SW480 (cell line): ENCODE measurements at places on chromosomes 12 and 14.

DNA sequence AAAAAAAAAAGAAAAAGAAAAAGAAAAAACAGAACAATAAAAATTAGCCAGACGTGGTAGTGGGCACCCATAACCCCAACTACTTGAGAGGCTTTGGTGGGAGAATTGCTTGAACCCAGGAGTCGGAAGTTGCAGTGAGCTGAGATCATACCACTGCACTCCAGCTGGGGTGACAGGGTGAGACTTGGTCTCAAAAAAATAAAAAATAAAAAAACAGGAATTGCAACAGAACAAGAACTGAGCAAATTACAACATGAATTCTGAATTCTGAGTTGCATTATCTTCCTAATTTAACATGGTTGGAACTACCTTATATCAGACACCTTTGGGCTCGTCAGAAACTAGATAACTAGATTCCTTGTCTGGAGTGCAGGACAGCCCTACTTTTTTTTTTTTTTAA, 53.3 kb upstream of the NR2C1 start:
- no peak for DNase-seq

- no peak for DNase-seq
Measured at GRCh38 chr12:95614390-95614982, 63.2 kb upstream of the USP44 start.

- peak; percentile 94 for DNase-seq
Measured at GRCh38 chr12:54301428-54302048, 723 bp upstream of the NFE2 start.

GRCh38 chr14:55383541-55384140, 28.0 kb downstream of the ATG14 start:
- DNase-seq: no peak

DNA sequence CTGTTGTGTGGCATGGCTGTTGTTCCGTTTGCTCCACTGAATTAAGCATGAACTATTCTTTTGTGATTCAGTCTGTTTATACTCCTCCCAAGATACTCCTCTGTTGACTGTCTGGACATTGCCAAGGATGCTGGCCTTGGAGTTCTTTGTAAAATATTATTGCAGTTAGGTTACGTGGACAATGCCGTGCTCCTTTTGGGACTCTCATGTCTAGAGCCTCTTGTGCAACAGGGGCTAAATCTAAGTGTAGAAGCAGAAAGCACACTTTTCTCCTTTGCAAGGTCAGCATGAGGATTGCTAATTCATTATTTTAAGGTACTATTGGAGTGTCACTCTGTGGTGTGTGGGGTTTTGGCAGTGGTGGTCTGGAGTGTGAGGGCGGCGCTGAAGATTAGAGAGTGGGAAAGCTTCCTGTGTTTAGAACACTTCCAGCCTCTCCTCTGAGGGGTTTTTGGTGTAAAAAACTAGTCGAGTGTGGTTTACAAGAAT, 125.4 kb downstream of the SAMD4A start:
- no peak for DNase-seq

- no peak for DNase-seq
Measured at GRCh38 chr12:105109465-105110212, 2.1 kb downstream of the WASHC4 start.

GRCh38 chr12:76091246-76091754, 6.8 kb upstream of the NAP1L1 start:
- no peak for DNase-seq

DNA sequence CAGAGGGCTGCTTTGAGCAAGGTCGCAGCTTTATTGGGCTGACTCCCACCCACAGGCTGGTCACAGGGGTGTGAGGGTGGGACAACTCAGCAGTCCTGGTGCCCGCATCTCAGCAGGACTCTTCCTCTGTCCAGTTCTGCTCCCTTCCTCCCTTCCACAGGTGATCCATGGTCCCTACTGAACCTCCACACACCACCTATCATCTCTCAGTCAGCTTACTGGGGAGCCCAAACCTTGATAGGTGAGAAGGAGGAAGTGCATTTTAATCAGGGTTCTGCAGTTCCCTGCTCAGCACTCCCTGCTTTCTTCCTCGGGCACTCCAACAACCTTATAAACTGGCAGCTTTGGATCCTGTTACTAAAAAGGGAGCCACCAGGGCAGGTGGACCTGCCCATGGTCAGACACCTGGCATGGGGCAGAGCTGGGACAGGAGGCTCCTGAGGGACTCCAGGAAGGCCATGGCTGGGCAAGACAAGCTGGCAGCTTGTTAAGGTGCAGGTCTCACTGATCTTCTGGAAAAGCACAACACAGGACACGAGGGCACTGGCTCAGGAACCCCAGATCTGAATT, 664.6 kb downstream of the BCL11B start:
- DNase-seq: no peak

GRCh38 chr12:49762468-49762847, 21.1 kb downstream of the TMBIM6 start:
- DNase-seq: no peak

GRCh38 chr14:22231018-22231417, 358.0 kb downstream of the DAD1 start:
- DNase-seq: no peak

DNA sequence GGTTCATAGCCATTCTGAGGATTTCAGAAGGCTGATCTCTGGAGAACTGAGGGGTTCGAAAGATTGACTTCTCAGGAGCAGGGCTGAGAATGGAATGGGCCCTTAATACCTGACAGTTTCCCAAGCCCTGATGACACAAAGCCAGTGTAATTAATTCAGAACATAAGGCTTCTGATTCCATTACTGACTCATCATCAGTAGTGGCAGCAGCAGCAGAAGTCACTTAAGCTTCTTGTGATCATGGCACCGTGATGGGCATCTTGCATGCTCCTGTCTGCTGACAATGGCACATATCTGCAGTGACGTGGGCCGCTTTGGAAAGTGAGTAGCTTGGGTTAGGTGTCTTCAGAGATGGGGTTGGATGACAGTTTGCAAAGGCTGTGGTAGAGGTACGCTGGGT, 38.2 kb upstream of the GSG1 start:
- no peak for DNase-seq

GRCh38 chr14:22820731-22821130, 5.5 kb upstream of the SLC7A7 start:
- no peak for DNase-seq

GRCh38 chr12:40144023-40144422, 38.1 kb upstream of the SLC2A13 start:
- DNase-seq: no peak

DNA sequence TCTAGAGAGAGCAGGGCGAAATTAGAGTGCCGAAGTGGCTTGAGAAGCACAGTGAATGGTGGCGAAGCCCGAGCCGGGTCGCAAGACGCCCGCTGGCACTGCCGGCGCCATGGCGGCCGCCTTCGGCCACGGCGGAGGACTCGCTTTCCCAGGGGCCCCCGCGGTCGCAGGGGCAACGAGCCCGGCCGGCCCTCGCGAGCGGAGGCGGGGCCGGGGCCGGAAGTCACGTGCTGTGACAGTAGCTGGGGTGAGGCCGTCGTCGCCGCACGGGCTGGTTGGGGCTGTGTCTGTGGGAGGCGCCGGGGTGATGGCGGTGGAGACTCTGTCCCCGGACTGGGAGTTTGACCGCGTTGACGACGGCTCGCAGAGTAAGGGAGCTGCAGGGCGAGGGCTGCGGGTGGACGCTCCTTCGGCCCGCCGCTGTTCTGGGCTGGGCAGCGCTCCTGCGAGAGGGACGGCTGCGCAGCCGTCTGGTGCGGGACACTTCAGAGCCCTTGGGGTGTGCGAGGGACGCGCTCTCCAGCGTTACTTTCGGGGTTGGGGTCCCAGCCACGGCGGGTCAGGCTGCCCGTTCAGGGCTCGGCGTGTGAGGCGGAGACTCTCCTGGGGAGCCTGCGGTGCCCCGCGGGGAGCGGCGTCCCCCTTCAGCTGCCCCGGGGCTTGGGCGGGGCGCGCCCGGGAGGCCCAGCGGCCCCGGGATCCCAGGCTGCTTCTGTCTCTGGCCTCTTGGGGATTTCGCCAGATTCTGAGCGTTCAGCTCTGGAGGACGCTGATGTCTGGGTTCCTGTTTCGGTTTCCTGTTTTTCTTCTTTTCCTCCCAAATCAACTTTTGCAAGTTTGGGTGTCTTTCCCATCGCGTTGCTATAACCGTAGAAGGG, at the start of gene WASHC4:
Gene WASHC4 (plus strand): TSS at position 238 of the 878 bp plus-strand sequence. CDS start 70 bp downstream, at position 308.
- peak; percentile 90 for DNase-seq

DNA sequence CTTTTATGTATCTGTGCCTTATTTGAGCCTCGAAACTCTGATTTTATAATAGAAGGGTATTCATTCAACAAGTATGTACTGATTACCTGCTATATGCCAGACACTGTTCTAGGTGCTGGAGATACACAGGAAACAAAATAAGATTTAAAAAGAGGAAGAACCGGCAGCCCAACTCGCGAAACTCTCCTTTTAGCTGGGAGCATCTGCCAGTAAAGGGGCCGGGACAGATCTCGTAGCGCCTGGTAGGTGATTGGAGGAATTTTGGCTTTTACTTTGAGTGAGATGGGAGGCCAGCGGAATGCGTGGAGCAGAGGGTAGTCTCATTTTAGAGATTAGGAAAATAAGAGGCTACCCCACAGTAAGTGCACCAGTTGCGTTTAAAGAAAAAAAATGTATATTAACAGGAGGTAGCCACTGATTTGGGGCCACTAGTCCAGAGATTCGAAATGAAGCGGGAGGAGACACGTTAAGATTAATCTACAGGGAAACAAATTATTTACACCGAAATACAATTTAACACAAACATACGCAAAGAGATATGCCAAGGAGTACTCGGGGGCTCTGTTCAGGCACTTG, 520 bp upstream of the MON2 start:
- DNase-seq: peak; percentile 32

DNA sequence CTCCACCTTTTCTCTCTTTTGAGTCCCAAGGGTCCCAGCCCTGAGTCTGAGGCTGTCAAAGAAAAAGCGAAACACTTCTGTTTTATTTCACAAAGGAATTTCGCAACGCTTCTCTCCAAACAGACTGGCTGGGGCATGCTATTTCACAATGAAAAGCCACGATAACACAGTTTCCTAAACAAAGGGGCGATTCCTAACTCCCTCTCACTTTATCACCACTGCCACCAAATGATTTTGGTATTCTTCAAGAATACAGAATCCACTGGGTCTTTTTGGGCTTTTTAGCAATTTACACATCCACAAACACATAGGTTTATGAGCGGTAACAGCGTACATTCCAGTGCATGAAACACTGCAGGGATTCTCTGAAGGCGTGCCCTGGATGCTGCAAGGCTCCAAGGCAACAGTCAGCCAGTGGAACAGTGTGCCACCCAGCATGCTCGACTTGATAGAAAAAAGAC, 161.2 kb downstream of the DAD1 start:
- no peak for DNase-seq

DNA sequence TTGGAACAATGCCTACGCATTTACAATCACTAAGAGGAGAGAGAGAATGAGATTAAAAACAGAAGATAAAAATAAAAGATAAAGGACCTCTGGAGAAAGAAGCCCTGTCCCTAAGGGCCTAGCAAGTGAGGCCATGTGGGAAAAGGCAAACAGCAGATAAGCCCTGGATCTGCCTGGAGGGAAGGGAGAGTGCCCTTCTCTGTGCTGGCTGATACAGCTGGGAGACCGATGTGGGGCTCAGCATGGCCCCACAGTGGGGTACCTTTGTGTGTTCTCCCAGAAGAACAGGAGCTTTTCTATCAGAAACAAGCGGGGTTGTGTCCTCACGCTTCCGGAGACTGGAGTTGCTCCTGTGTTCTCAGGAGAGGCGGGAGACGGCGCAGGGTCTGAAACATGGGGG, 59.9 kb downstream of the TMCC3 start:
- no peak for DNase-seq

- DNase-seq: no peak
Measured at GRCh38 chr14:28783664-28784063, 17.1 kb downstream of the FOXG1 start.

GRCh38 chr12:96140174-96140573, 54.0 kb upstream of the ELK3 start:
- no peak for DNase-seq

GRCh38 chr14:65107200-65107599, 4.9 kb upstream of the MAX start:
- no peak for DNase-seq

DNA sequence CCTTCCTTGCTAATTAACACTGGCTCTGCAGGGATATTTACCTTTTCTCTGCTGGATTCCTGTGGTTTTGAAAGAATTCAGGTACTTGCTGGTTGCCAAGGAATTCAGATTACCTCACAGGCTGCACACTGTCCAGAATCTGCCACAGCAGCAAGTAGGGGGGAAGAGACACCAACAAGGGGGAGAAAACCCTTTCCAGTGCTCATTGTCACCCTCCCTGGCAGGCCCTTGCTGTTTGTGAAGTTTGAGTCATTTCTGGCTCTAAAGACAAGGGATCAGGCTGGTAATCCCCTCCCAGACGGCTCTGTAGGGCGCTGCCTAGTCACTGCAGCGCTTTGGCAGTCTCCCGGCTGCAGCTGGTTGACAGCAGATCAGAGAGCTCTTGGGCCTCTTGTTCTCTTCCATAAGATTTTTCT, 50.8 kb downstream of the TTLL5 start:
- DNase-seq: peak; percentile 80

GRCh38 chr14:35446450-35446849, 41.9 kb upstream of the NFKBIA start:
- DNase-seq: no peak

GRCh38 chr12:6062757-6063735, 61.4 kb downstream of the VWF start:
- peak; percentile 81 for DNase-seq
